ENCODE measurements at places on chromosomes 16 and 17.

GRCh38 chr17:35849469-35850348 lies 19.0 kb downstream of the HEATR9 start:
- peak; percentile 6 for DNase-seq

- no peak for DNase-seq
Observed at GRCh38 chr17:2108170-2108569, 53.3 kb downstream of the HIC1 start.

DNA sequence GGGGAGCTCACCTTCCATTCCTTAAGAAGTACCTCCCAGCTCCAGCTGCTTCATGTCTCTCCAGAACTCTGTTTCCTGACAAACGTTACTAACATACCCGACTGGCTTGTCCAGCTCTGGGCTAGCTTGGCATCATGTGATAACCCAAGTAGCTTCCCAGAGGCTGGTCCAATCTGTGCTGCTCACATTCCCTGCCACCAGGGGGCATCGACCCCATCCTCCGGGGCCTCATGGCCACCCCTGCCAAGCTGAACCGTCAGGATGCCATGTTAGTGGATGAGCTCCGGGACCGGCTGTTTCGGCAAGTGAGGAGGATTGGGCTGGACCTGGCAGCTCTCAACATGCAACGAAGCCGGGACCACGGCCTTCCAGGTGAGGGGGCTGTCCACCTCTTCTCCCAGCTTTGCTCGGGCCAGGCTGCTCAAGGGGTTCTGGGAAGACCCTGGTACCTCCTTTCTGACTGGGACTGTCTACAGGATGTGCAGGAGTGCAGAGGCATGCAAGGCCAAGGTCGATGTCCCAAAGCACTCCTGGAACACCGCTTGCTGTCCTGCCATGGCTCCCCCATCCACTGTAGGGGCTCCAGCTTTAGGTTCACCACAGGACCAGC lies 7.6 kb downstream of the EPX start:
- DNase-seq = peak; percentile 68

DNA sequence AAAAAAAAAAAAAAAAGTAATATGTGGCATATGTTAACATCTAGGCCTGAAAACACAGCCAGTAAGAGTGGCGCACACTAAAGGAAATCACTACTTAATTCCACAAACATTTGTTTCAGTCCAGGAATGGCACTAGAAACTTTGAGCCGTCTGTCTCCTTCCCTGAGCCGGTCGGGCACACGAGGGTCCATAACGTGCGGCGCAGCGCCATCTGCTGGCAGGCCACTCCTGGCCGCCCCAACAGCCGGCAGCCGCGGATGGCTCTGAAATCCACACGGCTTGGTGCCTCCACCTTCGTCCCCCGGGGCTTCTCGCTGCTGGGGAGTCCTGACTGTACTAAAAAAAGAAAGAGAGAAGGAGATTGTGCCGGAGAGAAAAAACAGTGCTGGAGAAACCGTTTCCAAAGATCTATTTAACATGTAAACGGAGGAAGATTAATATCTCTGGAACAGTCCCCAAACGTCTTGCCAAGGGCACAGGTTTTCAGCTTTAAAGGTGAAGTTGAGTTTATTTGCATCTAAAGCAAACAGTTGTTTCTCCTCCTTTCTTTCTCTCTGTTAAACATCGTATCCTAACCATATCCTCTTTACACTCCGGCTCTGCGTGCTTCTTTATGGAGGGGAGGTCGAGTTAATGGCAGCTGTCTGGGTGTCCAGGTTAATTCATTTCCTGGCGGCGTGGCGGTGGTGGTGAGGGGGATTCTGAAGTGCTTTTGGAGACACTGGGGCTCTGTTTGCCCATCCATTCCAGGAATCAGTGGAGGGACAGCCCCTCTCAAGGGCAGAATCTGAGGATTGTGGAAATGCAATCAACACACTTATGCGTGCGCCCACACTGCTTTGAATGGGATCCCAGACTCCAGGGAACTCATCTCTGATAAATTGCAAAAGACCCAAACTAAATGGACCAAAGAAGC lies 611.3 kb upstream of the SALL1 start:
- DNase-seq = peak; percentile 42

DNA sequence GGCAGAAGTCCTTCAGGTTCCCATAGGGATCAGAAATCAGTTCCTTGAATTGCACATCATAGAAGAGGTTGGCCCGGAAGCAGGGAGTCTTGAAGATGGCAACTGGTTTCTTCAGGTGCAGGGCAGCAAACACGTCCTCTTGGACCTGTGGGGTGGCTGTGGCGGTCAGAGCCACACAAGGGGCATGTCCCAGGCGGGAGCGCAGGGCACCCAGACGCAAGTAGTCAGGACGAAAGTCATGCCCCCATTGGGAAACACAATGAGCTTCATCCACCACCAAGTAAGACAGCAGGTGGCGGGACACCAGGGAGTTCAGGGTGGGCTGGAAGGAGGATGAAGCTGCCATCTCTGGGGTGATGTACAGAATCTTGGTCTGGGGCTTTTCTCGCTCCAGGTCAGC lies 4.4 kb downstream of the RECQL5 start:
- no peak for DNase-seq

- DNase-seq = no peak
Observed at GRCh38 chr16:55179411-55179810, 144.6 kb upstream of the IRX6 start.

GRCh38 chr17:78555746-78556401 lies 21.3 kb downstream of the DNAH17 start:
- DNase-seq = no peak

- no peak for DNase-seq
Observed at GRCh38 chr16:73378471-73378870, 330.5 kb upstream of the ZFHX3 start.

- DNase-seq = no peak
Observed at GRCh38 chr17:49240619-49241018, 10.0 kb upstream of the PHOSPHO1 start.

DNA sequence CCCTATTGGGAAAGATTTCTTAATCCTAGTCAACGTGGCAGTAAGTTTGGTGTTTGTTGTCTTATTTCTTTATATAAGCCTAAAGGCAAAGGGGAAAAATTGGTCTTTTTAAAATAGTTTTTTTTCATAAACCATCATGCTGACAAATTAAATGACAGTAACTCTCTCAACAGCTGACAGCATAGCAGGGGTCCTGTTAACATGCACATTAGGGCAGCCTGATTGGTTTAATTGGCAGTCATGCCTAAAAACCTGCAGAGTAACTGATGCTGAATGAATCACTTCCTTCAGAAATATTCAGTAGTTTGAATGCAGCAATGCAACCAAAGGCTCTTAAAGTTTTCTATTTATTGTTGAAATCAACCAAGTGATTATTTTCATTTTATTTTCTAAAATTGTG lies 85.4 kb downstream of the ITFG1 start:
- DNase-seq = no peak

- DNase-seq = no peak
Observed at GRCh38 chr16:29916979-29917378, 9.0 kb downstream of the KCTD13 start.

- DNase-seq = no peak
Observed at GRCh38 chr16:4152267-4152666, 36.0 kb upstream of the ADCY9 start.

- no peak for DNase-seq
Observed at GRCh38 chr16:10852286-10852685, 24.7 kb upstream of the CIITA start.

DNA sequence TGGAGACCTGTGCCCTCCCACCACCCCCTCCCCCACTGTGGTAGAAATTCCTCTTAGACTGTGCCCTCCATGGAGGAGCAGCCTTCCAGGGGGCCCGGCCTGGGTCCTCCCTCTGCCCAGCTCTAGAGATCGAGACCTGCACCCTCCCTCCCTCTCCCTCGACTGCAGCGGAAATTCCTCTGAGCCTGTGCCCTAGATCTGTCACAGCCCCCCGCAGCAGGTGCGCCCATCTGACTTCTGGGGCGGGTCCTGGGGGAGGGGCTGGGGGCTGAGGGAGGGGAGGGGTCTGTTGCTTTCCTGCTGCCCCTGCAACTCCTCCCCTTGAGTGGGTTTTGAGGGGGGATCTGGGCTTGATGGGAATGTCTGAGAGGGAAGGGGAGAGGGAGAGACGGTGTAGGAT lies 177.8 kb upstream of the GSE1 start:
- no peak for DNase-seq

GRCh38 chr16:1821861-1822611 lies 4.6 kb downstream of the HAGH start:
- DNase-seq = no peak

- DNase-seq = no peak
Observed at GRCh38 chr17:75102385-75102821, 7.4 kb upstream of the ARMC7 start.

- no peak for DNase-seq
Observed at GRCh38 chr16:31712064-31712540, 161.5 kb upstream of the ZNF267 start.

GRCh38 chr16:66358231-66358630 lies 8.3 kb upstream of the CDH5 start:
- DNase-seq = no peak

DNA sequence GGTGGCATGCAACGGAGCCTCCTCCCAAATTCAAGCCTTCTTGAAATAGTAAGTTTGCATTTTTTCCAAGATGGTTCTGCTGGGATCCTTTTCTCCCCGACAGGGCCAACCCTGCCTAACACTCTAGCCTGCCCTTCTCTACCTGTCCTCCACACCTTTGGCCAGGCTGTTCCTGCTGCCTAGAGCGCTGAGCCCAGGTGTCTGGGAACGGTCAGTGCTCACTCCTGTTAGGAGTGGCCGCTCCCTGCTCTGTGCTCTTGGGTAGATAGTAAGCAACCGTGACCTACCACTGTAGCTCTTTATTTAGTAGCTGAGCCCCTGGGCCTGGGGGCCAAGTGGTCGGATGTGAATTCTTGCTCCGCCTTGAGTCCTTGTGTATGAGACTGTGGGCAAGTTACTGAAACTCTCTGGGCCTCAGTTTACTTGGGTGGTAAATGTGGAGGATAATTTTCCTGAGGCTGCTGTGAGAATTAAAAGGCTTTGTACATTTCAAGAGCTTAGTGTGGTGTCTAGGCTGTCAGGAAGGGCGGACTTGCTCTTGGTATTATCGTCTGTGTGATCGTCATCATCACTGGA lies 44.0 kb upstream of the GSE1 start:
- no peak for DNase-seq

DNA sequence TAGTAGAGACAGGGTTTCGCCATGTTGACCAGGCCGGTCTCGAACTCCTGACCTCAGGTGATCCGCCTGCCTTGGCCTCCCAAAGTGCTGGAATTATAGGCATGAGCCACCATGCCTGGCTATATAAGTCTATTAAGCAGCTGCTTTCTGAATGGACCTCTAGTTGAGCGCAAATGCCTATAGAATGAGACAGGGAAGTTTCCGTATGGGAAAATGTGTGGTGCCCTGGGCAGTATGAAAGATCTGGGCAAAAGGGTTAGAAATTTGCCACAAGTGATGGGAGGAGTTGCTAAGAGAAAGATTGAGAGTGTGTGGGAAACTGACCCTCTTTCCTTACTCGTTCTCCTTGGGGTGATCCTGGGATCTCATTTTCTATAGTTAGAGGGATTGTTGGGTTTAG lies 26.3 kb downstream of the SLC6A2 start:
- DNase-seq = no peak

- DNase-seq = peak; percentile 17
Observed at GRCh38 chr16:89216315-89217137, 977 bp upstream of the ZNF778 start.

GRCh38 chr16:14029658-14030057 lies 41.5 kb upstream of the MRTFB start:
- no peak for DNase-seq

- DNase-seq = no peak
Observed at GRCh38 chr16:6492742-6493141, 839.9 kb upstream of the RBFOX1 start.

DNA sequence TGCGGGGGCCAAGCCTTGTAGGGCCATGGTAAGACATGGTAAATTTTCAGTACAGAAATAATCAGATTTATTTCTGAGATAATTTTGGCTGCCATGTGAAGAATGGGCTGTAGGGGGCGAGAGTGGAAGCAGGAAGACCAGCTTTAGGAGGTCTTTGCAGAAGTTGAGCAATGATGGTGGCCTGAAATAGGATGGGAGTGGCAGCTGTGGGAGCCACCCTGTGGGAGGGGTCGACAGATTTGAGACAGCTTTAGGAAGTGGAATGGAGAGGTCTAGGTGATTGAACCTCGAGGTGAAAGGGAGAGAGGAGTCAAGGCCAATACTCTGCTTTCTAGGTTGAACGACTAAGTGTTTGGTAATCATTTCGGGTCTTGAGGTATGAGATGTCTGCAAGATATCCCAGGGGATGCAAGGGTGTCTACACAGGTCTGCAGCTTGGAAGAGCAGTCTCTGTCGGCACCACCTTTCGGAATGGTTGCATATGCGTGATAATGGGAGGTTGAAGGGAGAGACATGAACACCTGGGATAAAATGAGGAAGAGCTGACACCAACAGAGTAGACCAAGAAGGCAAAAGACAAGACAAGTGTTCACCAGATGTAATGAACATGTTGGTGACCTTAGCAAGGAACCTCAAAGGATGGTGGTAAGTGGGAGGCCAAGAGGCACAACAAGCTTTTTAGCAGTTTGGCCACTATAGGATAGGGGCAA lies 4.2 kb upstream of the ATXN7L3 start:
- DNase-seq = no peak

DNA sequence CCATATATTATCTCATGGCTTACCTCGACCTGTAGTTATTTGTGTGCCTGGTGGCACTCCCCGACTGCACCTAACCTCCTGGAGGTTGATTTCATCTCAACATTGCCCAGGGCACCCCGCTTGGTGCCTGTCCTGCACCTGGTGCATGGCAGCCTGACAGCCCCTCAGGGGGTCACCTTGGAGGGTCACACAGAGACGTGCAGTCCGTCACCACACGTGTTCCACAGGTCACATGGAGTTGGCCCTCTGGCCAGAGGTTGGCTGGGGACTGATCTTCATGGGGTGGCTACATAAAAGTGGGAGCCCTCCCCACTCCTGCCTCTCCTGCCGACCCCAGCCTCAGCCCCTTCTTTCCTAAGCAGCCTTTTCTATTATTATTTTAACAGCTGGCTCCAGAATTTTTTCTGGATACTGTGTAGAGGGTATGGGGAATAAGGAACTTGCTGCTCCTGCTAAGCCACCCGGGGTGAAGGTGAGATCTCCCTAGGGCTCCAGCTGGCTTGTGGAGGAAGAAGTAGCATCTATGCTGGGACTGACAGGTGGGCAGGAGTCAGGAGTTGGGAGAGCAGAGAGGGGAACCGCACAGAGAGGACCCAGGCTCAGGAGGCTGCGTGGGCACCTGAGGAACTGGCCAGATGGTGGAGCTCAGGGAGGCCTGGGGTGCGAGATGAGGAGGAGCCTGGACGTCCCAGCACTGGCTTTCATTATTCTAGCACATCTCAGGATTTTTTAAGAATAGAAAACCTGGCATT lies 12.5 kb upstream of the NKD1 start:
- no peak for DNase-seq

DNA sequence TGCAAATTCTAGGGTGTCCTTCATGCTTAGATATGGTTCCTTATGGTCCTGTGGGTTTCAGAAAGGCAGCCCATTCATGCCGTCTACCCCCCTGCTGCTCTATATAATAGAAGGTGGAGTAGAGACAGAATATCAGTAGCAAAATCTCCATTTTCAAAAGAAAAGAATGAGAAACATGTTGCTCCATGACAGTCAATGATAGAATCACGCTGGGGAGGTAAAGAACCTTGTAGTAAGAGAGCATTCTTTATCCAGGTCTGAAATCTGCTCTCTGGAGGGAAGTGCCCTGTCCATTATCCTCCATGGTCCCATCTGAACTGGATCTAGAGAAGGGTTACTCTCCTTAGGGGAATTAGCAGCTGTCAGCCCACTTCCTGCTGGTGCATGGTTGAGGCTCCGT lies 272.8 kb downstream of the WWOX start:
- no peak for DNase-seq

- no peak for DNase-seq
Observed at GRCh38 chr16:85639529-85640253, 26.6 kb downstream of the GSE1 start.

- DNase-seq = no peak
Observed at GRCh38 chr17:16027708-16028584, 28.3 kb downstream of the TTC19 start.

All from NCI-H526 treated with DMSO at 0.1 percent for 48 hours (cell line).